H1 (cell line): ENCODE measurements at places on chromosomes 16 and 17. TPM values are rescaled to one million over a fixed set of nuclear protein-coding genes. Genes with fewer than 3 reads are reported as not detected.

VASN gene
- total RNA-seq = 9.6 and 10.1 TPM in 2 replicates

CHAD gene
- total RNA-seq = 0.17 TPM in 1 of 2 replicates, not detected in the other

TSNAXIP1 gene
- total RNA-seq = 0.37 and 1.3 TPM in 2 replicates

PRSS21 gene
- total RNA-seq = 1.0 and 2.7 TPM in 2 replicates

SENP3 gene
- total RNA-seq = 80.3 and 86.2 TPM in 2 replicates

ZNF597 gene
- total RNA-seq = 2.3 and 2.6 TPM in 2 replicates

KRT40 gene
- not detected in 2 replicates for total RNA-seq

TIGD7 gene
- total RNA-seq = 7.0 and 8.9 TPM in 2 replicates

PRR15L gene
- total RNA-seq = 0.26 and 0.34 TPM in 2 replicates

MYL4 gene
- total RNA-seq = not detected in 2 replicates

HP gene
- total RNA-seq = not detected in 2 replicates

PRR11 gene
- 81.1 and 83.0 TPM in 2 replicates for total RNA-seq

MMP2 gene
- 58.2 and 64.5 TPM in 2 replicates for total RNA-seq

NGFR gene
- total RNA-seq = 8.1 TPM in 2 replicates

PRAC1 gene
- total RNA-seq = not detected in 2 replicates

NTN1 gene
- 2.0 and 2.3 TPM in 2 replicates for total RNA-seq

ABAT gene
- total RNA-seq = 8.4 and 8.9 TPM in 2 replicates

MYO1C gene
- total RNA-seq = 78.6 and 80.2 TPM in 2 replicates

RUNDC3A gene
- 6.1 and 6.4 TPM in 2 replicates for total RNA-seq

ATP2C2 gene
- 2.8 and 3.6 TPM in 2 replicates for total RNA-seq

GSG1L2 gene
- total RNA-seq = not detected in 2 replicates

SLFN11 gene
- 0.27 and 0.28 TPM in 2 replicates for total RNA-seq

PHOSPHO1 gene
- total RNA-seq = 0.34 and 0.73 TPM in 2 replicates

SYNGR3 gene
- 36.2 and 38.8 TPM in 2 replicates for total RNA-seq

DHX58 gene
- total RNA-seq = 4.4 and 5.6 TPM in 2 replicates

KRTAP2-1 gene
- total RNA-seq = not detected in 2 replicates

SGCA gene
- not detected in 2 replicates for total RNA-seq

ARHGAP23 gene
- 107 and 108 TPM in 2 replicates for total RNA-seq

OR1A1 gene
- not detected in 2 replicates for total RNA-seq

CBX8 gene
- total RNA-seq = 1.5 and 2.1 TPM in 2 replicates

RPS15A gene
- total RNA-seq = 1,784 TPM in 2 replicates

ZNF423 gene
- total RNA-seq = 52.3 and 55.0 TPM in 2 replicates
